ENCODE measurements at places on chromosomes 7 and 10.

- no peak for DNase-seq
Observed at GRCh38 chr7:108310351-108310750, 145.9 kb downstream of the NRCAM start.

DNA sequence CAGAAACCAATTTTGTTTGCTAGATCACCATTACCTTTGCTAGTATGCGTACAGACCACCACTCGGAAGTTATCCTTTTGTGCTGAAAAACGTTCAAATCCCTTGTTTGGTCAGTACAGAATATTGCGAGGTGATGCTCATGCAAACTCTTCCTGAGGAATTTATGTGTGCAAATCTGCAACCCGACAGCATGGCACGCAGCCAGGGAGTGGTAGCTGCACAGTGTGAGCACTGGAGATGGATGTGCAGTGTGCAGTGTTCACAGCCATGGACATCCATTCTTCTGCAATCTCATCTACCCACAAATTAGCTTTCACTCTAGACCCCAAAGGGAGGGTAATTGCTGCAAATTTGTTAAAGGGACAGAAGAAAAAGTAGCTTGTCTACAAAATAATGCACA lies 72.2 kb downstream of the CACUL1 start:
- no peak for DNase-seq

DNA sequence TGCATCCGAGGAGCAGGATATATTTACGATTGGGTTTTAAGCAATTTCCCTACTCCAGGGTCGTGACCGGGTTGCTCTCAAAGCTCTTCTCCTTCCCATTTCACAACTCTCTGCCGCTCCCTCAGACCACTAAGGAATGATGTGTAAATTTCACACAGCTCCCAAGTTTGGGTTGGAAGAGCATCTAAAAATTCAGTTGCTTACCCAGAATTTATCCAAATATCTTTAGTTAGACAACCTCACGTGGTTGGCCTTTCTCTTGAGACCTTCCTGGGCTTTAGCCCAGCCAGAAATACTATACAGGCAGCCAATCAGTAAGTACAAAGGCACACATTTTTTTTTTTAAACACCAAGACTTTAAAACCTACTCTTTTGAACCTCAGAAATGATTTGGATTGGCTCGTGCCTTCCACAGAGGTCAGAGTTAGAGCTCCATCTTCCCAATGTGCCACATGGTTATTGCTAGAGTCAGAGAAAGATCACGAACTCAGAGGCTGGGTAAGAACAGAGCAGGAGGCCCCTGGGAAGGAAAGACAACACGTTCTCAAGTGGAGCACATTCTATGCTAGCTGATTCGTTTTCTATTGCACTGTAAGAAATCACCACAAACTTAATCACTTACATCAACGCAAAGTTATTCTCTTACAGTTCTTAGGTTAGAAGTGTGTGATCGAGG lies 335.4 kb upstream of the MGMT start:
- no peak for DNase-seq

DNA sequence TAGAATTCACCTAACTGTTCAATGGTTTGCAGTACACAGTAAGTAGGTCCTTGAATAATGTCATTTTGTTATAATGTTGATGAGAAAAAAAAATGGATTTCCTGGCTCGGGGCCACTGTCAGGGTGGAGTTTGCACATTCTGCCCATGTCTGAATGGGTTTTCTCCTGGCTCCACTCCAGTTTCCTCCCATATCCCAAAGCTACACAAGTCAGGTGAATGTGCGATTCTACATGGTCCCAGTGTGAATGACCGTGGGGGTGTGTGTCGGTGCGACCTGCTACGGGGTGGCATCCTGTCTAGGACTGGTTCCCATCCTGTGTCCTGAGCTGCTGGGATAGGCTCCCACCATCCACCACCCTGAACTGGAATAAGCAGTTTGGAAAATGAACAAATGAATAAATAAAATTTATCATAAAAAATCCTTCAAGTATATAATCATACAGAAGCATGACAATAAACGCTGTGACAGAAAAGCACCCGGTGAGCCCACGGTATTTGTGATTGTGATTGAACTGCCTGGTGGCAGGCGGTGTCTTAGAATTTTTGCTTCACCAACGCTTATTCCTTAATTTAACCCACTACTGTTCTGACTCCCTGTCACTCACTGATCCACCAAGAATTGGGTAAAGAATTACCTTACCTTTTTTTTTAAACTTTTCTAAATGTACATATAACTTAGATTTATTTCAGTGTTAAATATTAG lies 114.1 kb downstream of the ICA1 start:
- DNase-seq, result no peak

DNA sequence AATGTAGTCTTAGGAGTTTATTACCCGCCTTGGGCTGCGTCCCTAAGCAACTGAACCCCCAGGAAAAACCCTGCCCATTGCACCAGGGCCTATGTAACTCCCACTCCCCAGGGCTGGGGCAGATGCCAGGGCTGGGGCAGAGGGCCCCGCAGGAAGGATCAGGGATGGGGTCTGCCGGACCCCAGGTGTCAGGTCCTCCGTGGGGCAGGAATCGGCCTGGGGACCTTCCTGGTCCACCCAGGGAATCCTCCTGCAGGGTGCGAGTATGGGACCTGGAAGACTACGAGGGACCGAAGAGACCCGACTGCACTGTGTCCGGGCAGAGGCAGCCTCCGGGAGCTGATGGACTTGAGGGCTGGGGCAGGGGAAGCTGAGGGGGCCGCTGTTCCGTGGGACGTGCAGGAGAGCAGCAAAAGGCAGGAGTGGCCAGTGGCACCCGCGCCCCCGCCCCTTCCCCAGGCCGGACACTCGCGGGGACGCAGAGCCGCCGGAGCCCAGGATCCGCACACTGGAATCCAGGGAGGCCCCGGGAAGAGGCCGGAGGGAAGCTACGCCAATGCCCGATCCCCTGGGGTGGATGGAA lies 2.5 kb upstream of the ATP5MF start:
- no peak for DNase-seq

- DNase-seq, result no peak
Observed at GRCh38 chr7:6556196-6556595, 4.9 kb upstream of the GRID2IP start.

GRCh38 chr10:58081353-58081752 lies 186.3 kb downstream of the IPMK start:
- DNase-seq, result no peak

DNA sequence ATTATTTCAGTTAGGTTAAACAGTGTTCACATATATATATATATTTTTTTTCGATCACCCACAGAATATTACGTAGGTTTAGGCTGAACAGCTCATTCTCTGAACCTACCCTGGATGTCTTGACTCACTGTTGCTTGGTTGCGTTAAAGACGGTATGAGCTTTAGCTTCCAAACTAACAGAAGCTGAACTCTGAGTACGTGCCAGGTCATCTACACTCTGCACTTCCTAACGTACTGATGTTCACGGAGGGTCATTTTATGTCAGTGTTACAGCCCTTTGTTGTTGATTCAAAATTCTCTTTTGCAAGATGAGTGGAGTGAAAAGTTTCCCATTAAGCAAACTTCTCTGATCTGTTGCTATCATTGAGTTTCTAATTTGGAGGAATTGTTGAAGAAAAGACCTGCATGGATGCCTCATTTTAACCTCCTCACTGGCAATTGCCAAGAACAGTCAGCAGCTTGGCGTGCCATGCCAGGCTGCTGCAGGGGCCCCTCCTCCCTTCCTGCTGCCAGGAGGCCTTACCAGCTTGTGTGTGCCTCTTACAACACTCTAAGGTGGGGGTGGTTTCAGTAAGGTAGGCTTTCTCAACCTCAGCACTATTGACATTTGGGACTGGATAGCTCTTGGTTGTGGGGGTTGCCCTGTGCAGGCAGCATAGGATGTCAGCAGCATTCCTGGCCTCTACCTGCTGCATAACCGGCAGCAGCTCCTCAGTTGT lies 44.3 kb downstream of the INSYN2A start:
- no peak for DNase-seq

DNA sequence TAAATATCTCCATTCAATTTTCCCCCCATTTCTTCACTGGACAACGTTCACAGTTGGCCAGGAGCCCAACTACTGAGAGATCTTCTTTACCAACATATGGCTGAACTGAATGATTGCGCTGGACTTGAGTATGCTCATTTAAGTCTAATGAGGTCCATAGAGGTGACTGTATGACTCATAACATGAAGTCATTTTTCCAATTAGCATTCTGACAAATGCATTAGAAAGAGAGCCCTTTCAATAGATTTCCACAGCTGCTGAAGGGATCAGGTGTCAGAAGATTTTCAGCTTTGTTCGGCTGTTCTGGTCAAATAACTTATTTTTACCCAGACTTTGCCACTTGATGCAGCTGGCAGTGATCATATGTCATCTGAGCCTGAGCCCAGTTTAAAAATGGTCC lies 438.0 kb downstream of the ETV1 start:
- DNase-seq, result no peak

GRCh38 chr7:68394131-68394530 lies 1204.1 kb upstream of the AUTS2 start:
- DNase-seq, result no peak

DNA sequence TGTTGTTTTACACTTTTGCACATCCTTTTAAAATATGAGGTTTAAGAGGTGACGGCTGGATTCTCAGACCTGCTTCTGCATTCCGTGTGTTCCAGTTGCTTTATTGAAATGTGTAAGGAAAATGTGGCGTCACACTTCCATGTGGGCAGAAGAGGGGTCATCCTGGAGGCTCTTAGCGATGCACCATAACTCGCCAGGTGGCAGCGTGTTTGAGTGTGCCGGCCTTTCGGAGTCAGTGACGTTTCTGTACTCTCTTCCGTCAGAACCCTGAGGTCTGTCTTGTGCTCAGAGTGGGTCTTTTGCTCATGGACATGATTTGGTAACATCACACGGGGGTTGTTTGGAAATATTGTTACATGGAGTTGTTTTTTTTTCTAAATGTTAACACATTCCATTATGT lies 9.1 kb downstream of the PPP2R2D start:
- no peak for DNase-seq

GRCh38 chr7:4247106-4247876 lies 434.8 kb upstream of the FOXK1 start:
- no peak for DNase-seq

GRCh38 chr7:98681511-98681910 lies 64.4 kb downstream of the NPTX2 start:
- no peak for DNase-seq

DNA sequence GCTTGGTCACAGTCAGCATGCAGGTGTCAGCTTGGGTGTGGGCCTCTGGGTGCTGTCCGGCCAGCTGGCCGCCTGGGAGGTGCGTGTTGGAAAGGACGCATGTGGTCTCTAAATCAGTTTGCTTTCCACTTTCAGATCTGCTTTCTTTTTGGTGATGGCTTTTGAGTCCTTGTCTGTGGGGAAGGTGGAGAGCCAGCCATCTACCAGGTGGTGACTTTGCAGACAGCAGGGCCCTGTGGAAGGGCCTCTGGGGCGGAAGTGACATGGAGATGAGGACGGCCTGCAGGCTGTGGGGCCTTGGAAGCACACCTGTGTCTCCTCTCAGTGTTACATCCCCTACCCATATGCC lies 59.4 kb downstream of the WDR37 start:
- DNase-seq, result no peak

- no peak for DNase-seq
Observed at GRCh38 chr10:123584419-123584775, 81.8 kb upstream of the GPR26 start.

DNA sequence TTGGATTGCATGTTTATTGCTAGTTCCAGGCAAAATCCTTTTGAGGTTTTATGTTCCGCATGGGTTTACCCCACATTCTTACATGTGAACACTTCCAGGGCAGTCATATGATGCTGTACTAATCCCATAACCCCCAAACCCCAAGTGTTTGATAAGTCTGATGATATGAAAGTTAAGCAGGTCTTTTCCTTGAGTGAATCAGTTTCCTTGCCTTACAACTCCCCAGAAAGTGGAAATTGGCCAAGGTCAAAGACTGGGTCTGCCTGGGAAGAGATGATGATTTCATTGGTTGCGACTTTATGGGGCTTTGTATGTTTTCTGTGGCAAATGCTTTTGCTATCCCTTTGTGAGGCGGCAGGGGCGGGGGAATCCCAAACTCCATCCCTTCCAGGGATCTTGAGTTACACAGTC lies 24.7 kb downstream of the AFAP1L2 start:
- DNase-seq, result no peak

- no peak for DNase-seq
Observed at GRCh38 chr7:116899308-116899707, 36.9 kb downstream of the CAPZA2 start.

DNA sequence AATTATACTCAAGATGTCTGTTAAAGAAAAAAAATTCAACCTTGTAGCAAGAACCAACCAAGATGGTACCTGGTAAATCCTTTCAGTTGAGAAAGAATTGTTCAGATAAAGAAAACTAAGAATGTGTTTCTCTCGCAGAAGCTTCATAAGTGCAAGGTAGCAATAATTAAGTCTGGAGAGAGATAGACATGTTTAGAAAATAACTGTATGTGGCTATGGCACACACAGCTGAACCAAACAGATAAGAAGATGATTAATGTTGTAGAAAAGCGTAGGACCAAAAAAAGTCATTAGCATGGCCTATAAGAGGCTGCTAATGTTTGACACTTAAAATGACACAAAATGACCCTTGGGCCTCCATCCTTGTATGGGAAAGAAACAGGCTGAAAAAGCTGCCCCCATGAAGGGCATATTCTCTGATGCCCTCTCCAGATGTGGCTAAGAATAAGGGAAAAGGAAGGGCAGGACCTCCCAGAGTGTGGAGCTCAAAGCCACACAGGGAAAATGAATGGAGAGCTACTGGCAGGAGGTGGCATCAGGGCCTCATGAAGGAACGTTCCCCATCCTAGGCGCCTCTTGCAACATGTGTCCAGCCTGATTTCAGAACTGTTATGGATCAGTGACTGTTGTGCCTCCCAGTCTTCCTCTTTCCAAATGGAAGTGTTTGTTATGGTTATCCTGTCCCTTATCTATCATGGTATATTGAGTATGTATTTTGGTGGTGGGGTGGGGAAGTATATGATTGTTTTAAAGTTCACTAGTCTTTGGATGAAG lies 30.7 kb downstream of the TLL2 start:
- no peak for DNase-seq

GRCh38 chr10:80289451-80290287 lies at the start of gene MAT1A:
Gene MAT1A, minus strand, starts transcription at chr10:80289658. Its CDS starts 235 bp downstream, at chr10:80289423.
- no peak for DNase-seq

DNA sequence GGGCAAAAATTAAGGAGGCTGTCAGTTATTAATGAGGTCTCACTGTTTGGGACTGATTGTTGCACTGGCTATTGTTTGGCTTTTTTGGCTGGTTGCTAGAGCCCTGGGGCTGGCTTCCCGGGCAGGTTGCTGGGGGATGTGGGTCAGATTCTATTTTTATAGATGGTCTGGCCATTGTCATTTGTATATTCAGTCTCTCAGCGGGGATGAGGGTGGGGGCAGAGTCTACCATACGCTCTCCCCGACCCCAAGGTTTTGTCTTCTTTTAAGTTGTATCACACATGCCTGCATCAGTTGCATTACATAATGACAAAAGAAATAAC lies 84.3 kb upstream of the GRB10 start:
- DNase-seq, result no peak

GRCh38 chr10:45581216-45581549 lies 91.4 kb downstream of the ZFAND4 start:
- DNase-seq, result no peak

DNA sequence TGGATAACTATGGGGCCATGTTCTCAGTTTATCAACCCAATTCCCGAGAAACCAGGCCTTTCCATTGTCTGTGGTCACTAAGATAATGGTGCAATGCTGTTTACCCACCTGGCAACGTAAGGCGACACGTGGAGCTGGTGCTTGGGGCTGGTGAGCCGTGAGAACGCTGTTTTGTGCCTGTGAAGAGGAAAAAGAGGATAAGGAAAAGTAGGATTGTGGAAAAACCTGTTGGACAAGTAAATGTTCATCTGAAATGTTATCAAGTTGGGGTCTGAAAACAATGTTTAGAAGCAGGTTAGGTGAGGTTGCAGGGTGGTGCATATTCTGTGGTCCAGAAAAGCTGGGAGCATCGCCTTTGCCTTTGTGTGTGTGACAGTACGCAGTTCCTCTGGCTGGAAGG lies 88.5 kb downstream of the PPP1R17 start:
- no peak for DNase-seq

Measured in KBM-7 (cell line).